ENCODE measurements at places on chromosomes 16 and 17.
A peak's percentile ranks its signal among the peaks of the same experiment; 100 is the strongest.

GRCh38 chr17:63834431-63835166, 7.1 kb upstream of the FTSJ3 start:
- peak; percentile 79 for DNase-seq

DNA sequence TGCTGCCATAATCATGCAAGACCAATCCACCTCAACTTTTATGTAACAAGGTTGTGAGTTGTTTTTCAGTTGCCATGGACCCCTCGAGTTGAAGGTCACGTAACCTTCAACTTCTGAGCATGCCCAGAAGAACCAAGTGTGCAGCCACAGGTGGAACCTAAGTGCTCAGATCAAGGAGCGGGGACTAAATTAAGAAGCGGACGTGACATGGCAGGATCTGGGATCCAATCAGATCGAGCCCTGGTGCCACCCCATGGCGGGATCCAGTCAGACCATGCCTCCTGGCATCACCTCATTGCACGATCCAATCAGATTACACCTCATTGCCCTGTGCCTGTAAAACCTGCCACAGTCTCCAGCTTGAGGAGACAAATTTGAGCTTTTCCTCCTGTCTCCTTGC, 204.5 kb upstream of the CDH5 start:
- DNase-seq = no peak

DNA sequence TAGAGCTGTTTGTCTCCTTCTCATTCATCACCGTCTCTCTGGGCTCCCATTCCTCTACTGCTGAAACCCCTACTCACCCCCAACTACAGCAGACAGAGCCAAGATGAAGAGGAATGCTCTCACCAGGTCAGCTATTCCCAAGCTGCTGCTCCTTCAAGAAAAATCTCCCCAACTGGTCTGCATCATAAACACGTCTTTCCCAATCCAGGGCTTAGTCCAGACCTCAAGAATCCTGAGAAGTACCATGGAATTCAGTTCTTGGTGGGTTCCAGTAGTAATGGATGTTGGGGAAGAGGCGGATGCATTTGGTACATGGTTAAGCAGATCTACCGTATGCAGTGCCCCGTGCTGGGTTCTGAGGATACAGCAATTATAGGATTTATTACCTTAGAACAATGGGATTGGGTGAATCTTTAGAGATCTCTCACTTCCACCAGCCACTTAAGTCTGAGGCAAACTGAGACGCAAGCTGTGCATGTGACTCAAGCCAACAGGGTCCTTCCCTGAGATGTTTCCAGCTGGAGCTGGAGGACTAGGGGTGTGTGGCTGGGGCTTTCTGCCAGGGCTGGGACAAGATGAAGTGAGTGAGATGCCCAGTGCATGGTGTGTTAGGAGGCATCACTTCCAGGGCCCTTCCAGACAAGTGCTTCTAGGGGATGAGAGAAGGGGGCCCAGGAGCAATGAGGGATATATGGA, 232.7 kb upstream of the CDH5 start:
- DNase-seq = no peak

DNA sequence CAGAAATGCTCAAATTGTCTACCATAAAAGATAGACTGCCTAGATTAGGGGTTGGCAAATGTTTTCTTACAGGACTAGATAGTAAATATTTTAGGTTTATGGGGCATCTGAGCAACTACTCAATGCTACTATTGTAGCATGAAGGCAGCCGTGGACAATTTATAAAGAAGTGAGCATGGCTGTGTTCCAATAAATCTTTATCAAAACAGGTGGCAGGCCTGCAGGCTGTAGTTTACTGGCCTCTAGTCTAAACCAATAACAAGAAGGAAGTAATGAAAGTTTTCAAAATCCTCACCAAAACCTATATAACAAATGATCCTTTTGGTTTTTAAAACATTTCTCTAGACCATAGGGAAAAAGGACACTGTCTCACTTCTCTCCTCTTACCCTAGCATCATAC, 105.2 kb downstream of the PRKCB start:
- no peak for DNase-seq

DNA sequence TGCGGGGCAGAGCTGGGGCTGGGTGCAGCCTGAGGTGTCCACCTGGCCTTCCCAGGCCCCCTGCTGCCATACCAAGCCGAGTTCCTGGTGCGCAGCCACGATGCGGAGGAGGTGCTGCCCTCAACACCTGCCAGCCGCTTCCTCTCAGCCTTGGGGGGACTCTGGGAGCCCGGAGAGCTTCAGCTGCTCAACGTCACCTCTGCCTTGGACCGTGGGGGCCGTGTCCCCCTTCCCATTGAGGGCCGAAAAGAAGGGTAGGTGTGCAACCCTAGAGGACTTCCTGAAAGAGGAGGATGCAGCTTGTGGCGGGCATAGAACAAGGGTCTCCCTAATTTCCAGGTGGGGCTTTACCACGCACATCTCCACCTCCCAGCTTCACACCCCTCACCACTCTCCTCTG, 2.5 kb downstream of the SGCA start:
- no peak for DNase-seq

DNA sequence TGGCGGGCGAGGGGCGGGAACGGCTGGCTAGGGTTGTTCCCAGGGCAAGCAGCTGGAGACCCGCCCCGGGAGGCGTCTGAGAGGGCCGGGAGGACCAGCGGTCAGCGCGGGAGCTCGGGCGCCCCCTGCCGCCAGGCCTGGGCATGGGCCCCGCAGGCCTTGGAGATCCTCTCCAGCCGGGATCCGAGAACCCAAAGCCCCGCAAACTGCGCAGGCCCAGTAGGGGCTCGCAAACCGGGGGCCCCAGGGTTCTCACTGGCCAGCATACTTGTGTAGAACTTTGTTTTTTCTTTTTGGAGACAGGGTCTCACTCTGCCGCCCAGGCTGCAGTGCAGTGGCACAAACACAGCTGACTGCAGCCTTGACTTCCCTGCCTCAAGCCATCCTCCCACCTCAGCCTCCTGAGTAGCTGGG, 20.8 kb upstream of the ZNF423 start:
- no peak for DNase-seq

DNA sequence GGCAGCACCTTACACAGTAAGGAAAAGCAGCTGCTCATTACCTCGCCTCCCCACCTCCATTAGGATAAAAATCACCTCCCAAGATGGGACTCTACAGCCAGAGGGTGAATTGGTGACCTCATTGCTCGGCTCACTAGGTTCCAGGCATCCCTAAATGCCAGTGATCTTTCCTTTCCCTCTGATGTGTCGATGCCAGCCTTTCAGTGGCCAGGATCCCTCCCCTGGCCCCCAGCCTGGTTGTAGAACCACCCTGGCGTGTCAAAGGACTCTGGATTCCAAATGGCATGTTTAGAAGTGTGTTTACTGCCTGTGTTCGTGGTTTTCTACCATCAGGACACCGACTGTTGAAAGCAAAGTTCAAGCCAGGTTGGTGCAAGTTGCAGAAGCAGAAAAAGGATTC, 72.1 kb upstream of the LYRM9 start:
- DNase-seq = no peak

GRCh38 chr16:58464047-58464915, 35.7 kb upstream of the NDRG4 start:
- DNase-seq = no peak

GRCh38 chr16:2333231-2333630, 7.3 kb downstream of the ABCA3 start:
- no peak for DNase-seq

- DNase-seq = no peak
These were observed 71.5 kb upstream of the PLCG2 start for GRCh38 chr16:81707411-81708265.

DNA sequence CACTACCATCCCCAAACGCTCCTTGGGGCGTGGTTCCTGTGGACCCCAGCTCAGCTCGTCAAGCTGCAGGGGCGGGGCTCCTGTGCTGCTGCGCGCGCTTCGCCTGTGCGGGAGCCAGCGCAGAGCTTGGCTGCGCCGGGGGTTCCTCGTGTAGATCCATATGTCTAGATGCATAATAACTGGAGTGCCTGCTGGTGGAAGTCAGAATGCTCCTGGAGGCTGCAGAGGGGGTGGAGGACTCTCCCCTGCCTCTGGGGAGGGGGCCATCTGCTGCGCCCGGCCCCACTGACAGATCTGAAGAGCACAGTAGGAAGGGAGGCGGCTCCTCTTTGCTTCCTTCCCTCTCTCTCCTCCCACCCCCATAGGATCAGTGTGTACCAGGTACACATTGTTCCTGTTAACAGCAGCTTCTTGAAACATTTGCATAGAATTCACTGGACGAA, 4.6 kb downstream of the RASD1 start:
- DNase-seq = no peak

DNA sequence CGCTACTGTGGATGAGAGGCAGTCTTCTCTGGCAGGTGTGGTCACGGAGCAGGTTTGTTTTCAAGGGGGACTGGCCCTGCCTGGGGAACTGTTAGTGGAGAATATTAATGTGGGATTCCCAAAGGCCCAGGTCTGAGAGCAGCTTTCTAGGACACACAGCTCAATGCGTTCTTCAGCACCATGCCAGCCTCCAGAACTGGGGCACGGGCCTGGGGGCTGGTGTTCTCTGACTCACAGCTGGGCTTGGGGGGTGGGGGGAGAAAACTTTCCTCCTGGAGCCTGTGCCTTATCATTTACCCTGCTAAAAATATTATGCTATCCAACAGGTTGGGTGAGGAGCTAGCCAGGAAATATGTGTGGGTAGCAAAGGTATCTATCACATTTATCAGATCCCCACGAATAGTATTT, 13.5 kb upstream of the LHX1 start:
- DNase-seq = no peak

DNA sequence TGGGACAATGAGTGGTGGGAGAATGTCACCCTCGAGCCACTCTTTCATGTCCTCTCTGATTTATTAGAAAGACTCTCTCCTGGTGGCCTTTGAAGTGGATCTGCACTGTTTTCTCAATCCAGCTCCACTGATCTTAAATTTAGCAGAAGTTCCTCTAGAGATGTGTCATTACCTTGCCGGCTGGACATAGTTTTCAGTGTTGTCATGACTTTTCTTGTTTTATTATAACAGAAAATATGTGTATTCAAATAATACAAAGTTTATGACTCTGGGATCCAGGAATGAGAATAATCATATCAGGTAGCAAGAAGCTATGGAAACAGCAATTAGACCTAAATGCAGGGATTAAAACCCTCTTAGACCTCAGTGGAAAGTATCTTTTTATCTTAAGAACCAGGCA, 247.5 kb upstream of the ELAC2 start:
- DNase-seq = no peak

DNA sequence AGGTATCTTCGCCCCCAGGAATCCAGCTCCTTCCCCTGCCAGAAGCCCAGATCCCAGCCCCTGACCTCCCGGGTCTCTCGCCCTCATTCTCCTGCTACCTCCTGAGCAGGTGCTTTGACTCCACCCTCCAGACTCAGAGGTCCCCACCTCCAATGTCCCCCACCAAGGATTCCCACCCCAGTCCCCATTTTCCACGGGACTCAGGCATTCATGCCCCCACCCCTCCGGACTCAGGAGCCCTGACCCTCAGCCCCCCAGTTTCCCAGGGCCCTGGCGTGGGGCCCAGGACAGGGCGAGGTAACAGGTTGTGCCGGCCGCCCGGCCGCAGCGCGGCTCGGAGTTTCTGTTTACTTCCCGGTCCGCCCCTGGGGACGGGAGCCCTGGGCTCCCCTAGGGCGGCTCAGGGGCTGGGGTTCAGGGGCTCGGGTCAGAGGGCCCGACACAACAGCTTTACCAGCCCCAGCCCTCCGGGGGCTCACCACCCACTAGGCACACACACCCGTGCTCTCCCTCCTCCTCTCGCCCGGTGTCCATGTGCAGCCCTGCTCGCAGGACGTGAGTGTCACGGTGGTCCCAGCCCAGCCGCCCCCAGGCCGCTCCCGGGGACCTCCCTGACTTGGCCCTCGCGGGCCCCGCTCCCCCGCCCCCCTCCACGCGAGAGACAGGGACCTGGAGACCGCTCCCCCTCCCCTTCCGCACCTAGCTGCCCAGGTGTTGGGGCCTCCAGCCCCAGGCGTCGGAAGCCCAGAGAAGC, 595 bp downstream of the BICDL2 start:
- DNase-seq = no peak

- DNase-seq = no peak
These were observed 9.7 kb downstream of the C17orf78 start for GRCh38 chr17:37385474-37385990.

DNA sequence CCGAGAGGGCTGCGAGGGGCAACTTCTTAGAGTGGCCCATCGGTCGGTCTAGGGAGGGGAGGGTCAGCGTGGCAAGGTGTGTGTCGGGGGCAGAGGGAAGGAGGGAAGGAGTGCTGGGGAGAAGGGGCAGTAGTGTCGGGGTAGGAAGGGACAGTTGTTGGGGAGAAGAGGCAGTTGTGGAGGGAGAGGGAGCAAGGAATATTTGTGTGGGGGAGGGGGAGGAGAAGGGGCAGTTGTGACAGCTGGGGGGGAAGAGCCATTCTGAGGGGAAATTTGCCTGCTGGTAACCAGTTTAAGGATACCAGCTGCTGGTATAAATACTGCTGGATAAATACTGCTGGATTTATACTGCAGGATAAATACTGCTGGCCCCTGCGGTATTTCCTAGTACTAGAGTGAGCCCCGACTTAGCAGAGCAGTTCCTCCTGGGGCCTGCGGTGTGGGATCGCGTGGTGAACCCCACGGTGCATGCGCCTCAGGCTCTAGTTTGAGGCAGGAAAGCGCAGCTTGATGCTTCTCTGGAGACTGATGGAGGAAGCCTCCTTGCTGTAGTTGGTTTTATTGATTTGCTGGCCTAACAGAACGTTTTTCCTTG, 309 bp downstream of the DNAH2 start:
- no peak for DNase-seq

DNA sequence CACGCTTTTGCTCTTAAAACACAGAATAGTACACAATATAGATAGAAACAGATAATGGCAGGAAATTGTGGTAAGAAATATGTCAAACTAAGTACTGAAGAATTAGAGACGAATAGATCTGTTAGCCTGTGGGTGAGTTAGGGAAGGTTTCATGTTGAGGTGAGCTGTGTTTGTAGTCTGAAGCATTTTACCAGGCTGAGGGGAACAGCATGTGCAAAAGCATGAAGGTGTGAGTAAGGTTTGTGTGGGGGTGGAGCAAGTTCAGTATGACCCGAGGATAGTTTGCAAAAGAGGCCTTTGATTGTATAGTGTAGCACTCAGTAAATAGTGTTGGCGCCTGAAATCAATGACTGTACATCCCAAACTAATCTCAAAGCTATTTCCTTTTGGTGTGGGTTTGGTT, 13.8 kb downstream of the IGSF6 start:
- DNase-seq = no peak

DNA sequence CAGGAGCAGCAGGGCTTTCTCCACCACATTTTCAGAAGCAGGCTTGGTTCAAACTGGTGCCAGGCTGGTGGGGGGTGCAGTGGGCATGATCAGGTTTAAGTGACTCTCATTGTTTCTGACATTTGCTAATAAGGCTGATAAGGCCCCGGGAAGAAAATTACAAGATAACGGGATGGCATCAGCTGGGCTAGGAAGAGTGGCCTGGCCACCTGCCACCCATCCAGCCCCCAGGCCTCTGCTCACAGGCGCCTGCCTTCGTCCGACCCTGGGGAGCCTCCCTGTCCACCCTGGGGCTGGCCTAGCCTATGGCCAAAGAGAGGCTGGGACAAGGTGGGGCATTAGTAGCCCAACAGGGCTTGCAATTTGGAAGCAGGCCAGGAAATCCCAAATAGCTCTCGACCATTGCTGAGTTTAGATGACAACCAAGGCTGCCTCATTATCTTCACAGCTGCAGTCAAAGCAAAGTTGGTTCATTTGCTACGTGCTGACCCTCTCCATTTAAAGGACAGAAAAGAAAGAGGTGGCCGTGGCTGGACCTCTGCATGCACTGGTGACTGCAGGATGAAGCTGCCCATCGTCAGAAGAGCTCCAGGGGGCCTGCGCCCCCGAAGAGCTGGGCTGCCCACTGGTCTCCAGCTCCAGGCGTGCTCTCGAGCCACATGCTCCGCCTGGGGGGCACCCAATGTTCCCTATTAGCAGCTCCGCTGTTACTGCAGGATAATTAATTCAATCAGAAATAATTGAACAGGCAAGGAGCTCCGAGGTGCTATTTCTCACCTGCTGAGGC, 44.9 kb downstream of the PEMT start:
- no peak for DNase-seq
